ENCODE measurements at places on chromosomes 3 and 15.

- no peak for DNase-seq
Observed at GRCh38 chr15:100720406-100720967, 118.1 kb downstream of the ASB7 start.

DNA sequence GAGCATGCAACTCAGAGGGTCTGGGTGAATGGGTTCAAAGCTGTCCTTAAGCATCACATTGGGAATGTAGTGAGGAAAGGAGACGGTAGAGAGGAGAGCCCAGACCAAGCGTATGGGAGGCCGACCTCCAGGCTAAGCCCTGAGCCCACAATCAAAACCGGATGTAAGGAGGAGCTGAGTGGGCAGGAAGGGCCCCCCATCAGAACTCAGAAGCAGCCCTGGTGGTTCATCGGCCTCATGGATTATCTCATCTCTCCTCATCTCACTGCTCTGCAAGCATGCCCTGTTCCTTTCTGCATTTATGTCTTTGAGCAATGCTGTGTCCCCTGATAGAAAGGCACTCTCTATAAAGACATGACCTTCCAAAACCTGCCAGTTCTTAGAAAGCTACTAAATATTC lies 6.2 kb downstream of the HDC start:
- DNase-seq: no peak

- no peak for DNase-seq
Observed at GRCh38 chr15:62404194-62404985, 239.3 kb upstream of the C2CD4B start.

- DNase-seq: no peak
Observed at GRCh38 chr15:49620199-49620598, 419 bp downstream of the FAM227B start.

DNA sequence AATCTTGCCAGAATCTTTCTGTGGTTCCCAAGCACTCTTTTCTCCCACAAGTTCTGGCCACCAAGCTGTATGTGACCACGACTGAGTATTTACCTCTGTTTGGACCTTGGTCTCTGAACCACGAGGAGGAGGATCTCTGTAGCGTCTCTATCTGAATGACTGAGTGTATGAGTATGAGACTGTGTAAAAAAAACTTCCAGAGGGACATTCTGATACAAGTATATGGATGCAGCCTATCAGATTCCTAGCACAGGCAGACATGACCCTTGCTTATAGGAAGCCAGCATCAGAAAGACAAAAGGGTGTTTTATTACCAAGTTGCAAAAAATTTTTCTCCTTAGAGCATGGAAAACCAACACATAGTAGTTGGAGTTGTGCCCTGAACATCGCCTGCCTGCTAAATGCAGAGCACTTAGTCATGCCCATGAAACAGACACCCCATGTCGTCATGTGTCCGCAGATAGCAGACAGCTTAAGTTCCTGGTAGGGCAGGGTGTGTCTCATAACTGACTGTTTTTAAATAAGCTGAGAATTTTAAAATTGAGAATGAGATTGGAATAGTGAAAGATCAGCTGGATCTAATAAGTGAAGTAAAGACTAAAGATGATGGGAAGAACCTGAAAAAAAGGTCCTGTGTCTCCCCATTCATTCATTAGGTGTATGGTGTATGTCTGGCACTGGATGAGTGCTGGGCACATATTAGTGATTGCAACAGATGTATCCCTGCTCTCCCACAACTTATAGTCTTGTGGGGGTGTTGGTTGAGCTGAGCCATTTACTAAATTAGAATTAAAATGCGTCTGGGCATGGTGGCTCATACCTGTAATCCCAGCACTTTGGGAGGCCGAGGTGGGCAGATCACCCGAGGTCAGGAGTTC lies 30.9 kb downstream of the DAG1 start:
- no peak for DNase-seq

DNA sequence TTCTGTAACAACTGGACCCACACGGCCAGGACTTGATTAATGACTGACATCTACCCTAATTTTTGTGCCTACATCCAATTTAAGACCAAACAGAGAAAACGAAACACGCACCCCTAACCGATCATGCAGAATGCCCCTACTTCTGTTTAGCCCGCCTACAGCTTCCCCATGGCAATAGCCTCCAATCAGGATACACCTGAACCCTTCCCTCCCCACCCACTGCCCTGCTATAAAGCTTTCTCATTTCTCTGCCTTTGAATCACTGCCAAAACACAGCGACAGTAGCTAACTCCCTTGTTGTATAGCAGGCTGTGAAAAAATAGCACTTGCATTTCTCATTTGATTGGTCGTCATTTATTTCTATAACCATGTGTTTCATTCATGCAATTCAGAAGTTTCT lies 45.2 kb upstream of the DPPA4 start:
- DNase-seq: peak; percentile 20

- no peak for DNase-seq
Observed at GRCh38 chr15:62769604-62770003, 272.9 kb upstream of the TPM1 start.

GRCh38 chr15:92538115-92538514 lies 117.5 kb downstream of the FAM174B start:
- DNase-seq: no peak

- DNase-seq: no peak
Observed at GRCh38 chr3:82939491-82940097, 1178.1 kb upstream of the GBE1 start.

DNA sequence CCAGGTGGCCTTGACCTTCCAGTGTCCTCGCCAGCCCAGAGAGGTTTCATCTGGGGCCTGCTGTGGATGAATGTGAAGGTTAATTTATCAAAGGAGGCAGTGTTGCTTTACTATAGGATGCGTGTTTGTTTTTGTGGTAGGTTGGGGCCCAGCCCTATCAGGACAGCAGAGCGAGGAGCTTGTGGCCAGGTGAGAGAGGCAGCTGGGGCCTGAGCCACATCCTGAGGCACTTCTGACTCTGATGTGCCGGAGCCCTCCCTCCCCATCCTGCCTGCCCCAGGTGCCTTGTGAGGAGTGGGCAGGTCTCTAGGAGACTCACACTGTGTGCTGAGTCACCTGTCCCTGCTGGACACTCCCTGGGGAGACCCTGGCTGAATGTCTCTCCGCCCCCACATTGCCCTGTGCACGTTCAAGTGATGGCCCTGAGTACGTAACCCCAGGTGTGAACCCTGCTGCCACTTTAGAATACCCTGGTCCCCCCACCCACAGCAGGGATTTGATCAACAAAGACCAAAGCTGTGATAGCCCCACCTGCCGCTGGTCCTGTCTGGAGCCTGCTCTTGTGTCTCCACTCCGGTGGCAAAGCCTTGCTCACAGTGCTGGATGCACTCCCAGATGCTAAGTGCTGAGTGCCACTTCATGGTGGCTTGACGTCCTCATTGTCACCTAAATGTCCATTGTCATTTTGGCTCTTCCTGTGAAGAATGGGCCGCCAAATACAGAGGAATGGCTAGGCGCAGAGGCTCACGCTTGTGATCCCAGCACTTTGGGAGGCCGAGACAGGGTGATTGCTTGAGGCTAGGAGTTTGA lies 16.0 kb downstream of the FBLN2 start:
- no peak for DNase-seq

DNA sequence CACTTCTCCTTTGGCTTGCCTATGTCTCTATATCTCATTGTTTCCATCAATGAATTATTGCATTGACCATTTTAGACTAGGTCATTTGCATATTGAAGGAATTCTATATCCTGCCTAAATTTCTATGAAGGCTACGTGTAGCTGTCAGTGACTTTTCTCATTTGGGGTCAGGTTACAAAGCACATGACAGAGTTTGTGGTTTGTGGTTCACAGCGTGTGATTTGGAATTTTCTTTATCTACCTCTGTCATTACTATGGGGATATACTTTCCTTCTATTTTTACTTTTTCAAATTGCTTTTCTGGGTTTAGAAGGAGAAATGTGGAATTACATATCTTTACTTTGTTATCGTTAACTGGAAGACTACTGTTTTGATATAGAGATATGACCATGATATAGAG lies 317.3 kb upstream of the CFAP20DC start:
- DNase-seq: no peak

DNA sequence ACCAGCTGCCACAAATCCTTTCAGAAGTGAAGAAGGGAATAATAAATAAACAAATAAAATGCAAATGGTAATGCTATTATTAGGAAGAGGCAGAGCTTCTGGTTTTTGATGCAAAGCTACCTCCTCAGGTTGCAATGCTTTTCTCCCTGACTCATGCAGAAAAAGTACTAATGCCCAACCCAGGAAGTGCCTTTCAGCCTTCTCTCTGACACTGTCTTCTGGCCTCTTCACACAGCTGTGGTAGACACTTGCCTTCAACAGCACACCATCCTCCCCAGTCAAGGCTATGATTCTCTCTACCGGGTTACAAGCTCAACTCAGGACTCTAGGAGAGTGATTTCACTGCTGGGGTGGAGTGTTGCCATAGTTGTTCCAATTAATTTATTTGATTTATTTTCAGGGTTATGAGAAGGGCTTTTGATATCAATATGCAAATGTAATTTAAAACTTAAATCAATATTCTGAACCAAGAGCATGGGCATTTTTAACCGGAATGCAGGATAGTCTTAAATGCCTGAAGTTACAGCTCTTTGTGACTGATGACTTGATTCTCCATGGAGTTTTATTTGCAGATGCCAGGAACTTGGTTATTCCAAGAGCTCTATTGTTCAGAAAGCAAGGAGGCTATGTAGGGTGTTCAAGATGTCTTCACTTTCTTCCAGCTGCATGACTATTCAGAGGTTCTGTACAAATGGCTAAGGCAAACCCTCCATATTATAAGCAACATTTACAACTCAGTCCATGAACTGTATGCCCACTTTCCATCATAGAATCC lies 27.1 kb upstream of the GALNT15 start:
- no peak for DNase-seq

- no peak for DNase-seq
Observed at GRCh38 chr3:140529096-140529495, 148.8 kb upstream of the TRIM42 start.

DNA sequence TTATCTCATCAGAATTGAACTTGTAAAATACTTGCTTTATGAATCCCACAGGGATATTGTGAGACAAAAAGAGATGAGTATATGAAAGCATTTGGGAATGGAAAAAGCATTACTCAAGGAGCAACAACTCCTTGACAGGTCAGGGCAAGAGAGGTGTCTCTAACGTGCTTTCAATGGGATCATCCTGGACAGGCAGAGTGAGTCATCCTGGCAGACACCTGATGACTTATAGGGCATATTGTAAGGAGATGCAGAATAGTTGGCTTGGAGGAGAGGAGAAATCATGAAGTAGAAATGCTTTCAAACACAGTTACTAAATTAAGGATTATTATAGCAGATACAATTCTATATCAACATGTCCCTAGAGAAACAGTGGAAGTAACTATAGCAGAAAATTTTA lies 71.9 kb upstream of the THSD4 start:
- no peak for DNase-seq

- no peak for DNase-seq
Observed at GRCh38 chr15:42138411-42138810, 18.0 kb downstream of the PLA2G4F start.

DNA sequence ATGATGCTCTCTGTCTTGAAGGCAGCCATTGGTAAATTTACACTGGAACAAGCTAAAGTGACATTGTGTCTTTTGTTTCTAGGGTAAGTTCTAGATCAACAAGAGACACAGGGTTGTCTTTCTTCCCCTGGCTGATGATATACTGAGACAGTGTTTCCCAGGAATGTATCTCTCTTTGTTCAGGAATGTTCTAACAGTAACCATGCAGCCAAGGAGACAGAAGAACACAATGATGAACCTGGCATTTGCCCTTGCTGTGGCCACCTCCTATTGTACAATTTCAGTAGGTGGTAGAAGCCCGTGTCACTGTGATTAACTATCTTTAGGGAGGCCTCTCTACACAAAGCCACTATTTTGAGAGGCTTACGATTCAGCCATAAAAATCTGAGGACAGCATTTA lies 130.7 kb downstream of the LRTM1 start:
- no peak for DNase-seq

GRCh38 chr15:67823314-67824196 lies 1.8 kb upstream of the SKOR1 start:
- peak; percentile 68 for DNase-seq

DNA sequence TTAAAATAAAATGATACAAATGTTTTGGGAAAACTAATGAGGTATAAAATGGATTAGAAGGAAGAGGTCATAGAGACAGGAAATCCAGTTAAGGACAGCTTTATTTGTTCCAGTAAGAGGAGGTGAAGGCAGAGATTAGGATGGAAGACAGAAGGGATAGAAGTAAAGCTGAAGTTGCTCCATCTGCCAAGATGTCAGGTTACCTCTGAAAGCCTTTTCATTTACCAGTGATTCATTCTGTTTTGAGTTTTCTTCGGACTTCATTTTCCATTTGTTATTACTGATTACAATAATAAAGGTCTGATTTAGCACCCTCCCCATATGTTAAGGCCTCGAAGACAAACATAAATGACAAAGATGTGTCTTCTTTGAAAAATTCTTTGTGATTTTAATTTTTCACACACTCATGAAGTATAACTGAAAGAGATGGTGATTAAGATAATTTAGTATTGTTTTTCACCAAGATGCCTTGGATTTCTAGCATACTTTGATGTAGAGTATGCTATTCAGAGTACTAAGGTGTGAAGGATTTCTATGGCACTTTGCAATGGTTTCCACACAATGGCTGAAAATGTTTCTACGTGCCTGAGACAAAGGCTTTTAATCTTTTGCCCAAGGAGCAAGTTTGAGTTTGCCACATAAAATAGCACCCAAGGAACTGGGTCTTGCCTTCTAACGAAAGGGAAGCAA lies 75.4 kb upstream of the PLAAT1 start:
- DNase-seq: no peak

- DNase-seq: no peak
Observed at GRCh38 chr15:72782274-72783003, 1.1 kb downstream of the ADPGK start.

DNA sequence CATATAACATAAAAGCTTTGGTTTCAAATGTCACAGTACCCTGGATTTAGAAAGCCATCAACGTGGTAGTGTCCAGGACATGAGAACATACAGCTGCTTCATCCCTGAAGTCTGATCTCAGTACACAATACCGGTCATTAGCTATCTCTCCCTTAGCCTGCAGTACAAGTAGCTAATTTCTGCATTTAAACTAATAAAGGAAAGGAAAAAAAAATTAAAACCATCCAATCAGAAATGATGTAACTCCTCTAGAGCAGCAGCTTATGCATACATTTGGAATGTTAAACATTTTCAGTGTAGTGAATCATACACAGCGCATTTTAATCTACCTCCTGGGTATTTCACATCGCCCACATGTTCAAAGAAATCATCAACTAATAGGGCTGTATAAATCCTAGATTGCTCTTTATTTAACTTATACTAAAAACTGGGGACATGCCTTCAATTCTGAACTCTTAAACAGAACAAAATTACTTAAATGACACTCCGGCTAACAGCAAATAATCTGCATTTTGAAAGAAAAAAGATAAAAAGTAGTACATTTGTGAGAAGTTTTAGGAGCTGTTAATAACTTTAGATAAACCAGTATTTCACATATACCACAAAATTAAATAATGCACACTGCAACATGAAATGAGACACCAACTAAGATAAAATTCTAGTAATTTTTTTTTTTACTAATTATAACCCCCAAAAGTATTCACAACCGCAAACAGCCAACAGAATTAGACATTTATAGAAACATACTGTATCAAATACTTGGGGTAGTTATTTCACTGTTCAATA lies 3.7 kb downstream of the IGF2BP2 start:
- no peak for DNase-seq

- no peak for DNase-seq
Observed at GRCh38 chr3:29339016-29339833, 58.4 kb downstream of the RBMS3 start.

Measured in HuH-7 (cell line).